Stimulated activated CD8-positive, alpha-beta memory T cell treated with anti-CD3 and anti-CD28 coated beads, Interleukin-15, amount 100 ng/mL, for 24 hours (primary cell): ENCODE measurements at places on chromosomes 2 and 18.

DNA sequence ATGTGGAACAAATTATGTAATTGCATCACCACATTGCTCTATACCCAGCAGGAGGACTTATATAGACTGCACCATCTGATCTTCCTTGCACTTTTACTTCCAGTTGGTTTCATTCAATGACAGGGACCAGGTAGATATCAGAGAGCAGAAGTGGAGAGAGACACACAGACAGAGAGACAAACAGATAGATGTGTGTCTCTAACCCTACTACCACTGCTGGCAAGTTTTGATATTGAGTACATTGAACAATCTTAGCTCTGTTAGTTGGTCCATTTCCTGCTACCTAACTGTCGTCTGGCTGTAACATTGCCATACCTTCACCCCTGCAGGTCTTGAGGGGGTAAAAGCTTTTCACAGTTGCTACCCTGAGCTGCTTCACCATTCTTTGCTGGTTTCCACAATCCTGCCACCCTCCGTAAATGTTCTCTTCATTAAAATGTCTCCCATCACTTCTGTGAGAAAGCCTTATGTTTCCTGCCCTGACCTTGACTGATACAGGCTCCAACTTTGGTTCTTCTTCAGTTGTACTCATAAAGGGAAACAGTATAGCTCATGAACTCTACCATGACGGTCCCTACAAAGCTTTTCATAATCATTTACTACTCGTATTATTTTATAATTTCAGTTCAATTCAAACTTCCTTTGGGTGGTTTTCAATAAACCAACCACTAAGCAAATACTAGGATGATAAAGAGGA is 62.3 kb upstream of the ITGA4 start:
- no peak for DNase-seq

DNA sequence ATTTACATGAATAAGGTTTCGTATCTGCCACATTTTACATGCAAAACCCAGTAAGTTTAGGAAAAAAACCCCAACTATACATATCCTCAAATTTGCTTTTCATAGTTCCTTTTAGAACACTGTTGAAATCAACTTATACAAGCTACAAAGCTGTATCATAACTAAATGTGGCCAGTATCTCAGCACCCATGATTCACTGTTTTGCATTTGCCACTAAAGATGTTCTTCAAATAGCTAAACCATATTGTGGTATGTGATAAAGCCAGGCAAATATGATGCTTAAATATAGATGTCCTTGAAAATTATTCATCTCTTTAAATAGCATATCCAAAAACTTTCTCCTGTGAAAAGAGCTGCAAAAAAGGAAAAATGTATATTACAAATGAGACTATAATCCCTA is 29.9 kb downstream of the ROCK2 start:
- no peak for DNase-seq

GRCh38 chr2:135635212-135635835 is 104.0 kb downstream of the R3HDM1 start:
- no peak for DNase-seq

GRCh38 chr2:82089518-82089917 is 1785.0 kb upstream of the LRRTM1 start:
- no peak for DNase-seq

DNA sequence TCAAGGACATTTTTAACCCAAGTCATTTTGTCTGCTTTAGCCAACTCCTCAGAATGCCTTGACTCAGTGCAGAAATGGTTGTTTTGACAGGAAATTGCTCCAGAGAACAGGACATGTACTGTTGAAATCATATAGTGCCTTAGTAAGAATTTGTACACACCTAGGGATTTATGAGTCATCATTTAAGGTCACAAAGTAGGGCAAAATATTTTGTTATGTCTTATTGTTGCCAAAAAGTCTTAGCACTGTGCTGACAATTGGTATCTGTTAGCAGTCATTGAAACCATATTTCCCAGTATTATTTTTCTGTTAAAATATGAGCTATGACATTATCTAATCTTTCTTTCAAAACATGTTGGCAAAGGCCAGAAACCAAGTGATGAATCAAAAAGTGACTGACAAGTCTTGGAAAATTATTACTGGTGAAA is 104.5 kb downstream of the OSBPL6 start:
- DNase-seq = no peak

DNA sequence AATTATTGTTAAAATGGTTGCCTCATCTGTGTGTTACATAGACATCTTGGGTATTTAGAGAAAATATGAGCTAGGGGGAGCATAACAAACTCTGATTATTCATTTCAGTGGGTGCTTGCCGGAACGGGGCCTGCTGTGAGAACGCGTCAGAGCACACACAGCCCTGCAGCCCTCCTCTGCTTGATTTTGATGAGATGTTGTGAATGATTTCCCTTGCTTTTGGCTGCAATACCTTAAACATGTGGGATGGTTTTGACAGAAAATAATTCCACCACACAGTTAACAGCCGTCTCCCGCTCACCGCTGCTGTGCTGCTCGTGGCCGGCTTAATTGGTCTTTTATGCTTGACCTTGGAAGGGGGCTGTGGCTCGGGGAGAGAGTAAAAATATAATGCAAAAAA is 49.9 kb upstream of the TXNDC2 start:
- no peak for DNase-seq

DNA sequence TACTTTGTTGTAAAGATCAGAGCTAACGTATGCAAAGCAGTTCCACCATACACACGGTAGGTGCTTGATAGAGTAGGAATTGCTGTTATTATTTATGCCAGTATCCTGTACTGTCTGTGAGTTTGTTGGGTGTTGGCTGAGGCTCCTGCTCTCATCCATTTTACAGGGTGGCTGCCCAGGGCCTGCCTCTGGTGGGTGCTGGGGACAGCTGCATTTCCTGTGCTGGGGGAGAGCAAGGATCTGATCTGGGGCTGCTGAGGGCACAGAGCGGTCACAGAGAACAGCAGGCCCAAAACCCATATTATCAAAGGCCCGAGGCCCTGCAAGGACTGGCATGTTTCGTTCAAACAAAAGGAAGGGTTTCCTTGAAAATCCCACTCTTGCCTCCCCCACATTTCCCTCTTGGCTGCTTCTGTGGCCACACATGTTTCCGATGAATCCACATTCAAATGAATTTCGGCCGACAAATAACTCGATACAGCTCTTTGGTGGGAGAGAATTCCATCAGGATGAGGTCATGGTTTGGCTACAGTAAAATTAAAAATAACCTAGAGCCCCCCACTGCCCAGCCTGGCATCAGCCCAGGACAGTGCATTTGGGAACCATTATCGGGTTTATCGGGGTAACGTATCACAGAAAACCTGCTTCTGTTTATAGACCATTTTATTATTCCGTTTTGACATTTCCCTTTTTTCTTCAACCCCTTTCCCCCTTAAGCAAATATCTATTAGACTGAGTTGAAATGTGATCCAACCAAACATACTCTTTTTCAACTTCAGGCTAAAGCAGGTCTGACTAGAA is 143.4 kb downstream of the CYRIA start:
- DNase-seq = no peak

DNA sequence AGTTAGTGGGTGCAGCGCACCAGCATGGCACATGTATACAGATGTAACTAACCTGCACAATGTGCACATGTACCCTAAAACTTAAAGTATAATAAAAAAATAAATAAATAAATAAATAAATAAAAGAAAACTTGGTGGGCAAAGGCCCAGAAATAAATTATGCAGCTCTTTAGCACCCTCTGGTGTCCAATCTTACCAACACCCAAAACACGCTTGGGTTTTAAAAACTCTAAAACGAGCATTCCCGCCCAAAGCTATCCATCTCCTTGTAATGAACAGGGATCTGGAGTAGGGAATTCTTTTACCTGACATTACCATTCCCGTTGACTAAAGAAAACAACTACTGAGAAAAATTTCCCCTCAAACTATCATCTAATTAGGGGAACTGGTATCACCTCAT is 2005.9 kb upstream of the CELF4 start:
- no peak for DNase-seq

- DNase-seq = no peak
Observed at GRCh38 chr18:43606795-43607194, 329.5 kb upstream of the SYT4 start.

DNA sequence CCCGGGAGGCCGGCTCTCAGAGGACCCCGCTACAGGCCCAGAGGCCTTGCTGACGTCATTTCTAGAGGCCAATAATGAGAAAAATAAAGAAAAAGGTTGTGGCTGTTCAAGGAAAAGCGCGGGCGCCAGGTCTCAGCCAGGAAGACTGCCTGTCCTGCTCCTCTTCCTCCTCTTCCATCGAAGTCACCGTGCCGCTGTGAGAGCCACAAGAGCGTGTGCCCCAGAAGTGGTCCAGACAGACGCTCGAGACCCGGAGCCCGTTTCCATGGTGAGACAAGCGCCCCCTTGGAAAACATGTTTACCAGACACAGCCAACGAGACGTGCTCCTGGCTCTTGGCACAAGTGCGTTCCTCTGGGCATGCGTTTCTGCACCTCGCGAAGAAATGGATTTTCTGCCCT is 210.5 kb downstream of the HDAC4 start:
- no peak for DNase-seq

- DNase-seq = no peak
Observed at GRCh38 chr2:216012133-216012829, 1.1 kb downstream of the MREG start.

DNA sequence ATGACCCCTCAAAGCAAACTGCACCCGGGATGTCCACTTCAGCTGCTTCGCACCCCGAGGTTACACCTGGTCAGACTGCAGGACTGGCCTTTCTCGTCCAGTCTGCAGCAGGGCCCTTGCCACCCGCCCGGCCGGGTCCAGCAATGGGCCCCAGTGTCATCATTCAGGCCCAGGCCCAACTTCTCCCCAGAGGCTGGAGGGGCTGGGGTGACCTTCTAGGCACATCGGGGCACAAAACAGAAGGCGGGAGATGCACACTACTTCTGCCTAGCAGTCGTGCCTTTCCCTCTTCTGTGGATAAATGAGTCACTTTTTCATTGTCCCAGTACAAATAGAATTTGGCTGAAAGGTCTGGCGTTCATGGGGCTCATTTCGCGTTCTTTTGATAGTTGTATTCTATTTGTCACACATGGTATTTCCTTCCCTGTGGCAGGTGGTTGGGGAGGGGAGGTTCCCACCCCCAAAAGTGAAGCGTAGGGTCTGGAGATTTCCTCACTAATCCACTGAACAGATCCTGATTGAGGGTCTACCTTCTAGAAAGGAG is 56.9 kb upstream of the ID2 start:
- no peak for DNase-seq

GRCh38 chr2:114005110-114005783 is 115.4 kb downstream of the ACTR3 start:
- no peak for DNase-seq
